ENCODE measurements at places on chromosomes 2 and 18.

GRCh38 chr2:7375901-7376300, 458.7 kb downstream of the RNF144A start:
- no peak for DNase-seq

DNA sequence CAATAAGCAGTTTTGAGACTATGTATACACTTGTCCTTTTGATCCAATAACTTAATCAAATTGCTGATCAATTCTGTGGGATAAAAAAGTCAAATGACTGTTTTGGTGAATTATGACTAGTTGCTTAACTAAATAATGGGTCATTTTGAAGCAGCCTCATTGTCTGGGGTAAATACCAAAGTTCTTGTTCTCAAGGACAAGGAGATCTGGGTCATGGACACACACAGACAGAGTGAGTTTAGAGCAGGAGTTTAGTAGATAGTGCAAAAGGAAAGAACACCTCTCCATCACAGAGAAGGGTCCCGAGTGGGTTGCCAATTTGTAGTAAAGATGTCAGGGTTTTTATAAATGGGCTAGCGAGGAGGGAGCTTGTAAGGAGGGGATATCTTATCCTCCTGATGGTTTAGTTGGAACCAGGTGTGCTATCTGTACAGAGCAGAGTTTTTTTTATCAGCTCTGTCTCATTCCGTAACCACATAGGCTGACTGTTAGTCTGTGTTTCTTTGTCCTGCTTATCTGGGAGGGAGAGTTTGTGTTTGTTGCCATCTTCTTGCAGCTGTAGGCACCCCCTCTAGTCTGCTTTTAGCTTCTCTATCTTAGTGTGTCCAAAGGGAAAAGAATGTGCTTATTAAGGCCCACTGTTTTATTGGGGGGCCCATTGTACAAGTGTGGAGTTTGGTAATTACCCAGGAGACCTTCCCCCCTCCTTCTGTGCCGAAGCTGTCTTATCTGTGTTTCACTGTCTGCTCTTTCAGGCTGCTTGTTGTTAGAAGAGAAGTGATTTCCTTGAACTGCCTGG, 48.7 kb upstream of the C1GALT1C1L start:
- no peak for DNase-seq

DNA sequence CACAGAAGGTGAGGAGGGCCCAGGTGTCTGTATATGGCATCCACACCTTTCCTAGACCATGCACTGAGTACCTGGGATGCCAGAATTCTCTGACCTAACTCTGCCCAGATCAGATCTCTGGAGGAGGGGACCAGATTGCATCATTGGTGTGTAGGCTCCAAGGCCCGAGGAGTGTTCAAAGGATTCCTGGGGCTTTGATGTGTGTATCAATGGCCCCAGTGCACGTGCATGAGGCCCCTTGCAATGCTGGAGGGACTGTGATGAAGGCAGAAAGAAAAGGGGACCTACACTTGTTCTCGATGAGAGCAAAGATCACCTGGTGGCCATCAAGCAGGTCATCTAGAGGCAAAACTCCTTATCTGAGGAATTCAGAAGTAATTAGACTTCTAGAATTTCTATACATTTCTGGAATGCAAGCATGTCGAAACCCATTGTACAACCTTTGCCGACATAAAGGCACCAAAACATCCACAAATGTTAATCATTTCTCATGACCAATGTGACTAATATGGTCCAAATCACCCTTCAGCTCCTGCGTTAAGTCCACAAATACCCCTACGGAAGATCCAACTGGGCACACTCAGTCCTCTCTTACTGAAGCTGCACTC, 123.5 kb downstream of the CHST9 start:
- no peak for DNase-seq

GRCh38 chr2:229713371-229714079, 830 bp downstream of the DNER start:
- peak; percentile 49 for DNase-seq

DNA sequence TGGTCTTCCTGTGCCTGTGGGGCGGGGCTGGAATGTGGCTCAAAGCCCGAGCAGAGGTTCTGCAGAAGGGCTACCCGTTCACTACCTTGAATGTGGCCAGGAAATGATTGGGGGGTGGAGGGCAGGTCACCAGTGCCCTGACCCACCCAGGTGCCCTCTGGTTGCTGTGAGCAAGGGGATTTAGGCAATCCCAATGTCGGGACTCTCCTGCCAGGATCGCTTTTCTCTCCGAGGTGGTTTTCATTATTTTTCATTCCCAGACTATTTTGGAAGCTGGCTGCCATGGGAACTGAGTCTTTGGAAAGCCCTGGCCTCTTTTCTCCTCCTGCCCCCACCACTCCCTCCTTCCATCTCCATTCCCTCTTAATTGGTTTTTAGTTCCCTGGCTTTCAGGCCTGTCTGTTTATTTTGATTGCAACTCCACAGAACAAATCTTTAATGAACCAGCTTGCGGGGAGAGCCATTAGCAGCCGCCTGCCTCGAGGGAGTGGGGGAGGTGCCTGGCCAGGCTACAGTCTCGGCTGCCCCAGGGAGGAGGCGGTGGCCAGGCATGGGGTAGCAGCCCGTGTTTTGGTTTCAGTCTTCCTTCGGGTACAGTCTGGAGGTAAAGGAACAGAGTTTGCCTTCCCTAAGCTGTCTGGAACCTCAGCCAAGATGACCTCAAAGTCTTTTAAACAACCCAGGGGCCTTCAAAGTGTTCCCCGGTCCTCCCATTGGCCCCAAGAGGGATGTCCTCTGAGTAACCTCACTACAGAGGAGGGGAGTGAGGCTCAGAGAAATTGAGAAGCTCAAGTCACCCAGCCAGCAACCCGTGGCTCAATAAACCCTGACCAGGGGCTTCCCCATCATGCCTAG, 114.4 kb upstream of the HAAO start:
- DNase-seq = peak; percentile 67

DNA sequence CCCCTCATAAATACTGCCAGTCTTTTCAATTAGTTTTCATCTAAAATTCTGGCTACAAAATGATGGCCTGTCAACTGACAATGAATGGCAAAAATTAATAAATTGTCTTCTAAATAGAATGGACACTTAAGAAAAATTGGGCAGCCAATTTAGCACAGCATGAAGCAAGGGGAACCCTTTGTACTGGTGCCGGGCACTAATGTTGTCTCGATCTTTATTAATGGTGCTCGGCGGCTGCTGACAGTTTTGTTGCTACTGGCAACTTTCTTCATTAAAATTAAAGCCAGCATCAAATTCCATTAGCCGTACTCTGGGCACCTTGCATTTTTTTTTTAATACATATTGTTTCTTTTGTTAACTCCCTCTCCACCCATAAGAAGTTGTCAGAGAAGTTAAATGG, 309.3 kb downstream of the GBX2 start:
- no peak for DNase-seq

- DNase-seq = no peak
These were observed 40.2 kb downstream of the MYOM1 start for GRCh38 chr18:3179430-3180089.

- no peak for DNase-seq
These were observed 1009.4 kb upstream of the CELF4 start for GRCh38 chr18:38575023-38575422.

- DNase-seq = no peak
These were observed 177.9 kb downstream of the TPGS2 start for GRCh38 chr18:36650906-36651305.

DNA sequence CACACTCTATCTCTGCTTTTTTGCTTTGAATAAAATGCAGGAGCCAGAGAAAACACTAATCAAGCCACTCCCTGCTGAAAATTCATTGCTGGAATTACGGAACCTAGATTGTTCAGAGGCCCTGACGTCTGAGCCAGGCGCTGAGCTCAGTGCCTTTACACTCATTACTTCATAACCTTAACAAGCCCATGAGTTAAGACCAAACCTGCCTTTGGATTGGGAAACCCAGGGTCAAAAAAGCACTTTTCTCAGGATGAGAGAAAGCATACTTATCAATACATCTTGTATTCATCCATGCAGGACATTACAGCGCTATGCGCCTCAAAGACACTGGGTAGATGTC, 762 bp downstream of the INO80C start:
- no peak for DNase-seq

- DNase-seq = no peak
These were observed 36.0 kb downstream of the FARP2 start for GRCh38 chr2:241391892-241392665.

DNA sequence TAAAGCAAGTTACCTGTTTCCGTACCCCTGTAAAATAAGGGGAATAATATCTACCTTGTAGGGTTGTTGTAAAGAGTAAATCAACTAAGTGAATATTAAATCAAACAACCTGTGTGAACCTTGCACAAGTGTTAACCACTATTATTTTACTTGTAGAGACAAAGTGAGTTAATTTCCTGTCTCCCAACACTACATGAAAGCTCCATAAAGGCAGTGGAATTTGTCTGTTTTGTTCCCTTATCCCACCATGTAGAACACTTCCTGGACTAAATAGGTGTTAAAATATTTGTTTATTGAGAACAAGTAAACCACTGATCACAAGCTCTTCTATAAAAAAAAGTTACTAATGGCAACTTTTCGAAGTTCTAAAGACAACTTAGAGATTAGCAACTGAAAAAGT, 3.3 kb downstream of the ARL5A start:
- DNase-seq = no peak

DNA sequence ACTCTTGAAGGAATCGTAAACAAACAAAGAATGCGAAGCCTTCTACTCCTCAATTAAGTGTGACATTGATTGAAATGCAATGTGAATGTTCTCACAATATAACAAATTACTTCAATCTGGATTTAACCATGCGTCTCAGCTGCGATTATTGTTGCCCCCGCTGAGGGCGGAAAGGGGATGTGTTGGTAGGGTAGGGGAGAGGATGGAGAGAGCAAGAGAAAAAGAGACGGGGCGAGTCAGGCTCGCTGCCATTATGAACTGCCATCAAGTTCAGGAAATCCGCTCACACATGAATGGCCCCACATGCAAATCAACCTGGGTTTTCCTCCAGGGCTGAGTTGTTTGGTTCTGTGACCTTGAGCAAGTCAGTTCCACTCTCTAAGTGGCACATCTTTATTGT, 129.8 kb downstream of the PXDN start:
- no peak for DNase-seq

DNA sequence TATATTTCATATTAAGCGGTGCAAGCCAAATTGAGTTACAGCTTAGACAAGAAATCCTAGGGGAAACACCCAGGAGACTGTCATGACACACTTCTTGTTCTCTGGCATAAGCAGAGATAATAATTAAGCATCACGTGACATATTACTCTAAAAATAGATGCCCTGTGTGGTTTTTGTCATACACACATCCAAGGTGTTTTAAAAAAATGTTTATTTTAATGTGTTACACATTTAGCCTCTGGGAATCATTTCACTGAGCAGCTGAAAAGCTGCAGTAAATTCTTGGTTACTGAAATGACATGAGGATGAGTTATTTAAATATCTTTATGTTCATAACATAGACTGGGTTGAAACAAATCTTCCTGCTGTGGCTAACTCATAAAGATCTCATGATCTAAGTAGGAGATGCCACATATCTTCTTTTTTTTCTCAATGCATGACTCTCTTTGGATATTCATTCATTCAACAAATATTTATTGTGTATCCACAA, 38.0 kb upstream of the ERMN start:
- DNase-seq = no peak

GRCh38 chr2:1656961-1657841, 87.1 kb downstream of the PXDN start:
- no peak for DNase-seq

DNA sequence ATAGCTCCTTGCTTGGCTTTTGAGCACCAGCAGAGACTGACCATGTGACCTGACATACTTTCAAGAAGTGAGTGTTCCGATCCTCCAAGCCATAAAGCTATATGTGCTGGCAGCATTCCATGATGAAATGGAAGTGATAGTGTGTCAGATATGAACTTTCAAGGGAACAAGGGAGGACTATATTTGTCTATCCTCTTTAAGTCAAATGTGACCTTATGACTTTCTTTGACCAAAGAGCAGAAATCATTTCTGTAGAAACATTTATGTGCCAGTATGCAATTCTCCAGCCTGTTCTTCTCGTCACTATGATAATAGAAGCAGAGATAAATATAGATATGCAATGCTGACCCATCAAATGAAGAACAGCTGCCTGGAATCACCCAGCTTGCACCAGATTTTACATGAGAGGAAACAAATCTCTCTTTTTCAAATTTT, 14.4 kb downstream of the HYCC2 start:
- DNase-seq = no peak

GRCh38 chr2:237492137-237492890, 5.3 kb downstream of the MLPH start:
- DNase-seq = no peak

DNA sequence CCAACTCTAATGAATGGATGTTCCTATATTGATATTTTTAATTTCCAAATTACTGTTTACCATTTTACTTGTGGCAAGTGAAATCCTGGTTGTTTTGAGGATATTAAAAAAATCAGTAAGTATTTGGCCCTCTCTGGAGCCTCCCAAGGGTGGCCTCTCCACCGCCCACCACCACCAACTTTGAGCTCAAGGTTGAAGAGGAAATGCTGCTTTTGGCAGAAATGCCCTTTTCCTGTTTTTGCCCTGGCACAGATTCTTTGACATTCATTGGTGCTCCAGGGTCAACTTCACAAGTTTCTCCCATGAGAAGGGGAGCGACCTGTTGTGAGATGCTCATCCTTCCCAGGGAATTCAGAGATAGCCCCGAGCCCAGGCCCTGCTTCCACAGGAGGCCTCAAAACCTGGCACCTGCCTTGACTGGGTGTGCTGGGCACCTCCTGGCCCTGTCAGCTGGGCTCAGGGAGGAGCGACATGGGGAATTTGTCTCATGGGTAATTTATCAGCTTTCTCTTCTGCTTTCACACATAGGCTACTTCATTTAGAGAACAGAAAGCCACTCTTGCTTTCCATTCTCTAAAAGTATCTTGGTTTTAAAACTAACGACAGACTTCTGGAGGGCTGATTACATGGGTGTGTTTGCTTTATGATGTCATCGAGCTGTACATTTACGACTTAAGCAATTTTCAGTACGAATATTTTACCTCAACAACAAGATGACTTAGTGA, 6.9 kb downstream of the CD8A start:
- DNase-seq = no peak

DNA sequence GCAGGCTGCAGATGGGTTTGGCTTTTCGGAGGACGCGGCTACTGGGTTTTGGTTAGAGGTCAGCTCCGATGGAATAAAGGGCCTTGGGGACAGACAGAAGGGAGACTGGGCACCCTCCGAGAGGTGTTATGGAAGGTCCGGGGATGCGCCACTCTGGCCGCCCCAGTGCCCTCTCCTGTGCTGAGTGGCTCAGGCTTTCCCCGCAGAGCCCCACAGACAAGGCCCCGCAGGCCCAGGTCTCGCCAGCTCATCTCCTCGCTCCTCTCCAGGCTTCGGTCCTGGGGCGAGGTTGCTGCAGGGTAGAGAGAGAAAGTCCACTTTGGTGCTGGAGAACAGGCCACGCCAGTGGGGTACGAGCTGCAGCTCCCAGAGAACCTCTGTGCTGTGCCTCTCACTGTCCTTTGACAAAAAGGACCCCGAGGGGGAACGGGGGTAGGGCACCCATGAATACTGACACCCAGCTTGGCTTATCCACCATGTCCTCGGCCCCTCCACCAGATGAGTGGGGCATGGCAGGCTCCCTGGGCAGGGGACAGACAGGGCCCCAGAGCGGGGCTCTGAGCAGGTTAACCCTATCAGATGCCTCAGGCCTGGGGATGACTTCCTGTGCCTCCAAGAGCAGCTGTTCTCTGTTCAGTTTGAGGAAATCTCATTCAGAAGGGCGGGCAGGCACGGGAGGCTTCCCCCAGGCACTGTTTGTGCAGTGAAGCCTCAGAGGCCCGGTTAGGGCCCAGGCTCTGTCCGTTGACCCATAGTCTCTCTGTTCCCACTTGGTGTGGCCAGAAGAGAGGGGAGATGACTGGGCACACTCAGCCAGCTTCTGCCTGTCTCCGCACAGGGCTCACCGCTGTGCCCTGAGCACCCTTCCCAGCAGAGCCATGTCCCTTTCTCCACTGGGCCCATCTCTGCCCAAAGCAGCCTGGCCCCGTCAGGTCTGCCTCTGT, 15.7 kb upstream of the CNNM3 start:
- no peak for DNase-seq

Measured in T1000 (cell line).